ENCODE measurements at places on chromosomes 13 and 19.

DNA sequence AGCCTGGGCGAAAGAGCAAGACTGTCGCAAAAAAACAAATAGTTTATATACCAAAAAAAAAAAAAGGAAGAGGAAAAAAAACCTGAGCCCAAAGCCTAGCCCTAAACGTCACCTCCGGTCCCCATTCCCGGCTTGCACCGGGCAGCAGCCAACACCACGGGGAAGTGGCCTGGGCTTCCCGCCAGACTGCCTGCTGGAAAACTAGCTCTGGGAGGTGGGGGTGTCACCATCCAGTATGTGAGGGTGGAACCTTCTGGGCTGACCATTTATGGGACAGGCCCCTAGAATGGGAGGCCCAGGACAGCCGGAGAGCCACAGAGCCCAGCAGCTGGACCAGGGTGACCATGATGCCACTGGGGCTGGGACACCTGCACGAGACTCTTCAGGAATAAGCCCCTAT, 37.3 kb downstream of the IL12RB1 start:
- DNase-seq: no peak

- peak; percentile 45 for DNase-seq
These were observed 195.8 kb upstream of the RNF113B start for GRCh38 chr13:98372876-98373275.

- no peak for DNase-seq
These were observed 2.0 kb downstream of the PCCA start for GRCh38 chr13:100090861-100091260.

GRCh38 chr13:106467427-106468122, 67.9 kb downstream of the EFNB2 start:
- no peak for DNase-seq

DNA sequence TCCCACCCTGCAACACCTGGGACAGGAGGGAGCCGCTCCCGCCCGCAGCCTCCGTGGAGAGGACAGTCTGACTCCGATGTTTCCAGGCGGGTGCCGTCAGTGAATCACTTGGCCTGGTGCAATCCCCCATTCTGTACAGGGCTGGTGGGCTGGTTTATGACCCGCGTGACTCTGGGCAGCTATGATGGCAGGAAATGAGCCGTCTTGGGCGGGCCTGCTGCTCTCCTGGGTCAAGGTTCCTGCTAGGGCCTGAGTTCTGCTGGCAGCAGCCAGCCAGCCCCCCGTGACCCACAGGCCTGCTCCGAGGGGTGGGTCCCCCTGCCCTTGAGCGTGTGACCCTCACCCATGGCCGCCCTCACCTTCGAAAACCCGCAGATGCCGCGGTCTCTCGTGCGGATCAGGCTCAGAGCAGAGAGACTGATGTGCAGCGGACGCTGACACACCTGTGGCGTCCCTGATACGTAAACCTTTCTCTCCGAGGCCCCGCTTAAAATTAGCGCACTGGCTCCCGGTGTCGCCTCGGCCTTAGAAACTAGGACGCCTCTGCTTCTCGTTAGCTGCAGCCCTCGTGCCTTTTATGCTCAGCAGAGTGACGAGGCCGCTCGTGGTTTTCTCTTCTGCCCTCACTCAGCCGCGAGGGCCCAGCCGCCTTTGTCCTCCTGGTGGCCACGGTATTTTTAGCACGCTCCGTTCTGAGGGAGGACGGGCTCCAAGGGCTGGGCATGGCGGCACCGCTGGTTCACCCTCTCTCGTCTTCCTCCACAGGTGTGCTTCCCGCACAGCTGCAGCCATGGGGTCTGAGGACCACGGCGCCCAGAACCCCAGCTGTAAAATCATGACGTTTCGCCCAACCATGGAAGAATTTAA, 63.4 kb downstream of the KDM4B start:
- no peak for DNase-seq

- no peak for DNase-seq
These were observed 823 bp upstream of the ZNF567 start for GRCh38 chr19:36686365-36687213.

- DNase-seq: no peak
These were observed 348.8 kb downstream of the GPC5 start for GRCh38 chr13:91747186-91747585.

GRCh38 chr13:81393721-81394120, 1052.8 kb upstream of the SPRY2 start:
- no peak for DNase-seq
